ENCODE measurements at places on chromosomes 4 and X.

DNA sequence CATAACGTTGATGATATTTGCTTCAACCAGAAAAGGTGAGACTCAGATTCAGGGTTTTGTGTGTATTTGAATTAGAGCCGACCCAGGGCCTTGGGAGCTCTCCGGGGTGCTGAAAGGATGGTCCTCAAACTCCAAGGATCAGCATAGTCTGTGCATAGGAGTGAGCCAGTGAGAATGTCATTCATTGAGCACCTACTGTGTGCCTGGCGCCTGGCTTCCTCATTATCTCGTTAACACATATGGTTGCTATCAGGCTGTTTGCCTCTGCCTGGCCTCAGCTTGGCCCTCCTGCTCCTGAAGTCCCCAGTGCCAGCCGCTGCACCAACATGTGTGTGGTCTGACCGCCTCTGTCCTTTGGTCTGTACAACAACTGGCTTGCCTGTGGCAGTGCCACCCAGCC lies 25.1 kb upstream of the JAKMIP1 start:
- DNase-seq = no peak

- DNase-seq = no peak
Observed at GRCh38 chr4:12221031-12221430, 792.3 kb upstream of the HS3ST1 start.

DNA sequence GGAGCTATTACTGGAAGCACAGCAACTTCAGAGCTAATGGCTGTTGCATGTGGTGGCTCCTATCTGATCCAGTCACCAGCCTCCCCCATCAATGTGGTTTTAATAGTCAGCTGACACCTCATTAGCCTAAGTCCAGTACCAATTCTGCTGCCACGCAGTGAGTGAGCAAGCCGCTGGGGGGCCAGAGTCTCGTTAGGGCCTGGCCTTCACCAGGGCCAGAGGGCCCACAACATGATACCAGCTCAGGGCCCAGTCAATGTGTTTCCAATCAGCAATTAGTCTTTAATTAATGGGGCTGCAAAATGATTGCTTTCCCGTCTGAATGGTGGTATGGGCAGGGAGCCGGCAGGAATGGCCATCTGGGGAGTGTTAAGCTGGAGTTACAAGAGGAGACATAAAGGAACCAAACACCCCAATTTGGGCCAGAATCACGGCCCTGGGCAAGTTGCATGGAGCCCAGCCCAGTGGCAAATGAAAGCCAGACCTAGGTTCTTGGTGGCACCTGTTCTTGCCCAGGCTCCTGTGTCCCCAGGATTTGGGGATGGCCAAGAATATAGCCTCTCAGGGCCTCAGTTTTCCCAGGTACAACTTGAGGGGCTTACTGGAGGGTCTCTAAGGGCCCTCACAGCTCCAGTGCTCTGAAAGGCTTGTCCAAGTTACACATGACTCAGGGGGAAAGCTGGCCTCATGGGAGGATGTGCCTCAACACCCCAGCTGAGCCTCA lies 119.2 kb downstream of the EFNB1 start:
- no peak for DNase-seq

DNA sequence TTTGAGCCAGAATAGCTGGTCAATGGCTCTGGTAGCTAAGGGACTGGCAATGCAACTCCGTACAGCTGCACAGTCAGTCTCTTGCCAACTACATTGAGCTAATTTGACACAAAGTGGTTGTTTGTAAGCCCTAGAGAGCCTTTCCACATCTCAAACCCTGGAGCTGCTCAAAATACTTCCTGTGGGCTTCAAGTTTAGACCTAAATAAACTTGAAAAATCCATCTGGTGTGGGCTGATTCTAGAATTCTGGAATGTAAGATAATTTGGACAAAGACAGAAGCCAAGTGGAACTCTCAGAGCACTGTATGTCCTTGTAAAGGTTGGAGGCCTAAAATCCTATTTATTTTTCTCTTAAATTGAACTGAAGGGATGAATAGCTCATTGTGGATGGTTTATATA lies 380.8 kb downstream of the SPRY1 start:
- DNase-seq = peak; percentile 41

DNA sequence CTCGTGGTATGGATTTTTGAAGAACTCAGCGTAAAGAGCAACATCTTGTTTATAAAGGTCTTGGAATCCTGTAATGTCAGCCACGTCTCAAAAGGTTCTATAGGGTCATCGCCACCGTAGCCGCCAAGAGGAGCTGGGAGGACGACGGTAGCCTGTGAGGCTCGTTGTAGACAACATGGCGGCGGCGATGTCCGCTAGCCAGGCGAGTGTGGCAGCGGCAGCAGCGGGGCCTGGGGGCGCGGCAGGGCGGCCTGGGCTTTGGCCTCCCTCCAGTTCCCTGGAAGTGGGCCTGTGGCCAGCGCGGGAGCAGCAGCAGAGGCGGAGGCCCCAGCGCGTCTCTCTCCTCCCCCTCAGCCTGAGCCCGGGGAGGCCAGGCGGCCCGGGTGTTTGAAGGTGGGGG lies 143.5 kb upstream of the PBDC1 start:
- no peak for DNase-seq

GRCh38 chr4:760616-761015 lies 55.0 kb downstream of the PCGF3 start:
- no peak for DNase-seq

DNA sequence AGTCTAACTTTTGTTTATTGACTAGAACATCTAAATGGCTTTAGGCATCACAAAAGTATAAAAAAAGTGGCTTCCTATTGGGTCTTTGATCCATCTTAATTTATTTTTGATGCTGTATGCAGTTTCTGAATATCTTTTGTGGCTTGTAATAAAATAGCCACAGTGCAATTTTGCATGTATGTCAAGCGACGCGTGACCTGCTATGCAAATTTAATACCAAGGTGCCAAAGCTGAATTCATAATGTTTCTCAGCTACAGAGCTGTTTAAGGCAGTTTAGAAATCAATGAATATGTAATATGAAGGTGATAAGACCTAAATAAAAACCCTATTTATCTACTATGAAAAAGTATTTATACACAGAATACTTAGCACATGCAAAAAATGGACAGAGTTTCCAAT lies 197.8 kb downstream of the AFF2 start:
- no peak for DNase-seq

- no peak for DNase-seq
Observed at GRCh38 chr4:8270912-8271815, 1.6 kb downstream of the HTRA3 start.

DNA sequence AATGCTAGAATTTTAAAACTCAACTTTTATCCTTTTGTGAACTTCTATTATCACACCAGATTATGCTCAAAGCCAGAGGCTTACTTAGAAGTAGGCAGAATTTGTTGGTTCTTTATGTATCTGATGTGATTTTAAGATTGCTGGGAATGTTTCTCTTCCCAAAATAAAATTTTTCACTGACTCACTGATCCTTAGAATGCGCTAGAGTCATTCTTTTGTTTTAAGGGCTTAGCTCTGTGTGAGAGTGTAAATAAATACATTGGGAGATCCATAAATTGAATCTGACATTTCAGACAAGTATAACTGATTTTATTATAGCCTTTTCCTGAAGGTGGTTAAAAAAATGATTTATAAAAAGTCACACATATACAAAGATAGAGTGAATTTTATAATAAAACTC lies 101.3 kb downstream of the LARP1B start:
- no peak for DNase-seq

DNA sequence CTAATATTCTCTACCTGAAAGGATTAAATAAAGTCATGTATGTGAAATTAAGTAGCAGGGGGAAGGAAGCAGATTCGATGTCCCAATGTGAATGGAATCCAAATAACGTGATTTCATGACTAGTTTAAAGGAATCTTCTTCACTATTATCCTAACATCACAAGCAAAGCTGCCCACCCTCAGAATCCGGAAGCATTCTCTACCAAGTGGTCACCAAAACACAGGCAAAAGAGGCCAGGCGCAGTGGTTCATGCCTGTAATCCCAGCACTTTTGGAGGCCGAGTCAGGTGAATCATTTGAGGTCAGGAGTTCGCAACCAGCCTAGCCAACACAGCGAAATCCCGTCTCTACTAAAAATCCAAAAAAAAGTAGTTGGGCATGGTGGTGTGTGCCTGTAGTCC lies 212.9 kb downstream of the LDB2 start:
- DNase-seq = no peak

- no peak for DNase-seq
Observed at GRCh38 chrX:46551494-46552128, 6.4 kb upstream of the ZNF674 start.

- DNase-seq = no peak
Observed at GRCh38 chr4:100113732-100114131, 76.5 kb downstream of the DDIT4L start.

Measured in skin of body (tissue), 3 donors.